ENCODE measurements at places on chromosomes 13 and 19.

DNA sequence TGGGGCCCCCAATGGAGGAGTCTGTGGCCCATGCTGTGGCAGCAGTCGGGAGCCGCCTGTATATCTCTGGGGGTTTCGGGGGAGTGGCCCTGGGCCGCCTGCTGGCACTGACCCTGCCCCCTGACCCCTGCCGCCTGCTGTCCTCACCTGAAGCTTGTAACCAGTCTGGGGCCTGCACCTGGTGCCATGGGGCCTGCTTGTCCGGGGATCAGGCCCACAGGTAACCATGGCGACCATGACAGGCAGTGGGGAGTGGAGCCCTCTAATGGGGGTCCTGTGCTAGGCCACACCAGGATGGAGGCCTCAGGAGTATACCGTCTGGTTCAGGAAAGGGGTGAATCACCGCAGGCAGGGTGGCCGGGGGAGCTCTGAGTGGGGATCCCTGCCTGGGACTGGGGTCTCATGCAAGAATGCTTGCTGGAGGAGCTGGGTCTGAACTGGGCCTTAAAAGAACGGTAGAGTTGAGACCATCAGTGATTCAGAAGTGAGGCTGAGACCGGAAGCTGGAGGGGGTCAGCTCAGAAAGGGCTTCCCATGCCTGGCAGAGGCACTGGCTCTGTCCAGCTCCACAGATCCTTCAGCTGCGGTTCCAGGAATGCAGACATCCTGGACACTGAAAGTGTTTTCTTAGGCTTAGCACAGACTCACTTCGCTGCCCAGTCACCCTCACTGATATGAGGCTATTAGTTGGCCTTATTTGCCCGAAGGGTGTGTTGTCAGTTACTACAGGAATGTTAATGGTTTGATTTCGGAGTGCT, 29.1 kb downstream of the CNFN start:
- no peak for DNase-seq

GRCh38 chr19:52398081-52398441, 412 bp downstream of the ZNF528 start:
- DNase-seq, result no peak

GRCh38 chr19:33024398-33024797, 40.3 kb downstream of the RHPN2 start:
- DNase-seq, result no peak

DNA sequence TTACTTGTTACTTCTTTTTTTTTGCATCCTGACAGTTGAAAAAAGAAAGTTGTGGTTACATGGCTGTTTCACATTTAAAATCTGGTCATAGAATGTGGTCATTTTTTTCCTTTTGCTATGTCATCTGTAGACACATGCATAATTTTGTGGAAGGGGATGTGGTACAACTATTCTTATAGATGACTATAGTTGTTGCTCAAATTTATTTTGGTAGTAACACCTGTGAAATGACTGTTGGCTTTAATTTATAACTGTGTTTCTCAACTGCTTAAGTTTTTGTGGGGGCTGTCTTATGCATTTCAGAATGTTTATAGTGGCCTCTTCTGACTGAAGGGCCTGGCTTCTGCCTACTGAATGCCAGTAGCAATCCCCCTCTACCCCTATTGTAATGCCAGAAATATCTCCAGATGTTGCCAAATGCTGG, 130.5 kb downstream of the PAN3 start:
- DNase-seq, result no peak

DNA sequence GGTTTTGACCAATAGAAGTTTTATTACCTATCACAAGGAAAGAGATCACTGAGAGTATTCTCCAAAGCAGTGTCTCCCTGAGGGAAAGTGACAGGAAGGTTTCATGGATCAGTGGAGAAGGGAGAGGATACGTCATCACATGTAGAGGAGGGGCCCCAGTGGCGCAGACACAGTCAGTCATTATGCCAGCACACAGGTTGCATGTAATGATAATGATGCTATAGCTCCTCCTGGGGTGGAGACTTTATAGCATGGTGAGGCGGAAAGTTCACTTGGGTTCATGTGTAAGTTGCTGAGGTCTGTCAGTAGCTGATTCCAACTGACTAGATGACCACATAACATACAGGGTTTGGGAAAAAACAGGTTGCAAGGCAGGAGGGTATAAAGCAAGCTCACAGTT, 88.8 kb downstream of the FNDC3A start:
- DNase-seq, result no peak

- no peak for DNase-seq
These were observed 515.3 kb downstream of the PCDH9 start for GRCh38 chr13:66714795-66715194.

GRCh38 chr19:41796901-41797300, 514 bp downstream of the CEACAM3 start:
- DNase-seq, result no peak

DNA sequence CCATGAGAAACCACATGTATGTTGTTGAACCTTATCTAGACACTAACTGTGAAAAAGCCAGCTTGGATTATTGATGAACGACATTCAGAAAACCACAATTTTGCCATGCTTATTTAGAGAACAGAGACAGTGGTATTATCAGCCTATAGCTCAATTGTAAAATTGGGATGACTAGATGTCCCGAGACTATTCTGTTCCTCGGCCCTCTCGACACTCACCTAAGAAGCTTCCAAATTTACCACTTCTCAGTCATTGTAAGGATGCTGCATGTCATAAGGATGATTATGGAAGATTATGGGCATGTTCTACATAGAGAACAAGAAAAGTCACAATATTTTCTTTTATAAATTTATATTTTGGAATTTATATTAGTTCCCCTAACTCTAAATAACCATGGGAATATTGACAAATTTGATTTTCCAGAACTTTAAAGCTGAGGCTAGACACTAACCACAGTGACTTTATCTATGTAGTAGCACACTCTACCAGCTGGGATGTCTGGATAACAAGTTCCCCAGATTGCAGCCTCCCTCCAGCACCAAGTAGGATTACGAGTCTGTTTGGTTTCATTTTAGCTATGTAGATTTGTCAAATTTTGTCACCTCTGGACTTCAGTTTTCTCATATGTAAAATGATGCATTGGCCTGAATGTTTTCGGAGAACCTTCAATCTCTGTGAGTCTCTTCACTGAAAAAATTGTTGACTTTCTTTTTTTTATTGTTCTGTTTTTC, 513.6 kb downstream of the IRS2 start:
- DNase-seq, result no peak

All from naive thymus-derived CD4-positive, alpha-beta T cell (primary cell).